ENCODE measurements at places on chromosomes 2 and 18.
A peak's percentile ranks its signal among the peaks of the same experiment; 100 is the strongest.

DNA sequence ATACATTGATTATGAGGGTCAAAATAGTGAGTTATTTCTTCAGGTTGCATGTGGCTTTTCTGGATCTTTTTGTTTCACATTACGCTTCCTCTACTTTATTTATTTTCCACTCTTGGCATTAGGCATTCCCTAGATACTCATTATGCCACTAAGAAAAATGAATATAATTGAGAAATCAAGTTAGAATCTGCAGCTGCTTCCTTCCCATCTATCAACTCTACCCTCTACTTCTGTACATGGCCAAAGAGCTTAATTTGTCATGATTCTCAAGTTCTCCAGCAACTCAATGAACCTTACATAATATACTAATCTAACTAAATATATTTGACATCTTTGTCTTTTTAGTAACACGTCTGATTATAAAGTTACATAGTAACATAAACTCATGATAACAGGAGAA, 598.1 kb upstream of the LRRTM4 start:
- DNase-seq = no peak

DNA sequence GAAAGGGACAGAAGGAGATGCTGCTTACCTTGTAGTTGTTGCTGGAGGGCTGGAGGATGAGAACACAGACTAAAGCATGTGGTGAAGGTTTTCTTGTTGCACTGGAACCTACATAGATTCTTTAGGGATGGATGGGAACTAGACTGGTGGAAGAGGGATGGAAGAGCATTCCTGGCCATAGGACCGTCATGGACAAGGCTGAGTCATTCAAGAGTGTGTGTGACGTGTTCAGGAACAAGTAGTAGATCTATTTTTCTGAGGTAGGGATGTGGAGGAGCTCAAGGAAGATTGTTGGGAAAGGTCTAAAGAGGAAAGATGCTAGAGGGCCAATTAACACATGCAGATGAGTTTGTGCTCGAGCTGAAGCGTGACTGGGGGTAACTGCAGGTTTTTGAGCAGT, 6.6 kb downstream of the STAT4 start:
- DNase-seq = no peak

DNA sequence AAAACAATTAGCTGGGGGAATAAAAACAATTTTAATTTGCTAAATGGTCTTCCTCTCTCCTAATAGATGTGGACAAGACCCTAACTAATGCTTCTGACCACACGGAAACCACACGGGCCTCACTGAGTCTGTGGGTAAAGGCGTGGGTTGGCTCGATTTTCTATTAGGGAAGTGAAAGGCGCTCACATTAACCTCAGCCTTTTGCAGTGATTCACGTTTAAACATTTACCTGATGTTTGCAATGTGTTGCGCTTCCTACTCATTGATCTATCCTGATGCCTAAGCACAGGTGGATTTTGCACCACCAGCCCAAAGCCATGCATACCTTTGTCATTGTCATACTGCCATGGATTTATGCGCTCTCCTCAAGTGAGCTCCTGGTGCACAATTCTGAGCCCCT, 35.6 kb upstream of the NRP2 start:
- DNase-seq = no peak

DNA sequence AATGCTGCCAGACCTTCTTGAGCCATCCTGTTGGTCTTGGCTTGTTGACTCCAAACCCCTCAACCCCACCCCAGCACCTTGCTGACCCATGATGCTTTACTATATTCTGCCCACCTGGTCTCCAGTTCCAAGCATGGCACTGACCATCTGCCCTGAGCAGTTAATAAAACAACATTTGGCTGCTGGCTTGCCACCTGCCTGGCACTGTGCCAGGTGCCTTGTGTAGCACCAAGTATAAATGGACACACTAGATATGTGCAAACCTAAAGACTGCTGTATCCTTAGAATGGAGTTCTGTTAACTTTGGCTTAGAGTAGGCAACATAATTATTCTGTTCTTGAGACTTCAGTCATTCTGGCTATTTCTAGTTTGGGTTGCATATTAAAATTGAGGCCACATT, 91.4 kb downstream of the ACSL3 start:
- DNase-seq = no peak

GRCh38 chr2:119474371-119475224, 42.9 kb downstream of the TMEM37 start:
- DNase-seq = no peak

GRCh38 chr2:175852879-175853615, 149.0 kb downstream of the LNPK start:
- DNase-seq = no peak

GRCh38 chr18:66900837-66901236, 296.9 kb upstream of the CDH19 start:
- DNase-seq = no peak

- no peak for DNase-seq
These were observed 85.8 kb downstream of the ST6GAL2 start for GRCh38 chr2:106800180-106800579.

- DNase-seq = no peak
These were observed 329.6 kb upstream of the MAP2 start for GRCh38 chr2:209094221-209094620.

DNA sequence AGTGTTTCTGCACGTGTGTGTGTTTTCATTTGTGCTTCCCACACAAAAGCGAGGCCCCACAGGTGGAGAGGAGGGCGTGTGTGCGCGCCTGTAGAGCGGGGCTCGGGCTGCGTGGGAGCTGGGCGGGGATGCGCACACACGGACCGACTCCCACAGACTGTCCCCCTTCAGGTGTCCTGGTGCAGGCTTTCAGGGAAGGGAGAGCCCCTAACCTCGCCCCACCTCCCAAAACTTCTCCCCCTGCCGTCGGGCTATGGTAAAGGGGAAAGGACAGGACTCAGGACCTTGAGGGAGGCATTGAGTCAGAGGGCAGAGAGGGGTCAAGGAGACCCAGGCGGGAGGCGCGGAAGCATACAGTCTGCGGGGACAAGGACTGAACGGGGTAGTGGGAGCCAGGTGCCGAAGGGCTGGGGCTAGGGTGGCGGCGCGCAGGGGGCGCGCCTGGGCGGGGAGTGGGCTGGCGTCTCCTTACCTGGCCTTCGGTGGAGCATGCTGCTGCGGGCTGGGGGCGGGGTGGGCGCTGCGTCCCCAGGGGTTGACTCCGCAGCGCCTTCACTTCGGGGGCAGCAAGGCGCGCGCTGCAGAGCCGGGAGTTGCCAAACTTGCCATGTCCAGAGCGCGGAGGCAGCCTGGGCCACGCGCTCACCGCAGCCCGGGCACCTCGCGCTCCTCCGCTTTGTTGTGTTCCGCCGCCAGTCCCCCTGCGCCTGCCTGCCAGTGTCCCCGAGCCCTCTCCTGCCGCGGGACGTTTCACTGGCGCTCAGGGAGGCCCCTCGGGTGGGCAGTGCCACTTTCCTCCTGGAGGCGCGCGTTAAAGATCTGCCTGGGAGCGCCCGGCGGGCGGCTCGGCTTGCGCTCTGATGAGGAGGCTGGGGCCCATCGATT, 302.0 kb downstream of the NCKAP5 start:
- no peak for DNase-seq

GRCh38 chr2:43133336-43133707, 93.1 kb downstream of the ZFP36L2 start:
- DNase-seq = no peak

DNA sequence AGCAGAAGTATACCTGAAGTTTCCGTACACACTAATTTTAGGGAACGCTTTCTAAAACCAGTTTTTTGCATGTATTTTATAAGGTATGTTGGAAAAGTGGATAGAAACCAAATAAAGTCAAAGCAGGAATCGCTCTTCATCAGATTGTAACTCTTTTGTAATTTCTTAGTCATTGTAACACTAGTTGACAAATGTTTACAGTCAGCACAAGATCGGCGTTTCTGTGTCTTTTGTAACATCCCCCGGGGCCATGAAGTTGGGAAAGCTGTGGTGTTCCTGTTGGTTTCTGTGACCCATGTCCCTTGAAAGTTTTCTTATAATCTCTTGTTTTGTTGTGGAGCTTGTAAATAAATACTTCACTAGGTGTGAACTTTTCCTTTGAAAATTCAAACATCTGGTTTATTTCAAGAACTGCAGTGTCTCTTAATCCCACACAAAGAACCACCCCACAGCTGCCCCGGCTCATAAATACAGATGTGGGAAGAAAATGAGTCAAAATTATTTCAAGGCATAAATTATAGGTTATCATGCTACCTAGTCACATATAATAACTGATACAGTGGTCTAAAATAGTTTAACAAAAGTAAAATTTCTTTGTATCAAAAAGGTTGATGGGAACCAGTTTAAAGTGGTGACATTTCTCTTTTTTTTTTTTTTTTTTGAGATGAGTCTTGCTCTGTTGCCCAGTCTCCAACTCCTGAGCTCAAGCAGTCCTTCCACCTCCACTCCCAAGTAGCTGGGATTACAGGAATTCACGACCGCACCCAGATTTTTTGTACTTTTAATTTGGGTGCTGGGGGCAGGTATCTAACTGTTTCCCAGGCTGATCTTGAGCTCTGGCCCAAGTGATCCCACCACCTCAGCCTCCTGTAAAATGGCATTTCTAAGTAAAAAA, 751 bp upstream of the NMI start:
- peak; percentile 15 for DNase-seq

Measured in renal cortex interstitium (tissue), 15 donors.